Thoracic aorta (tissue), 2 donors: ENCODE measurements at places on chromosomes 5 and 9. TPM values are rescaled to one million over a fixed set of nuclear protein-coding genes. Genes with fewer than 3 reads are reported as not detected.

GRCh38 chr5:132264546-132265335 is 7.2 kb downstream of the PDLIM4 start:
- no peak for DNase-seq

PCDHGB4 gene
- total RNA-seq: 18.1 TPM

- DNase-seq: no peak
Measured at GRCh38 chr5:58795327-58795726, 212.5 kb downstream of the RAB3C start.

DNA sequence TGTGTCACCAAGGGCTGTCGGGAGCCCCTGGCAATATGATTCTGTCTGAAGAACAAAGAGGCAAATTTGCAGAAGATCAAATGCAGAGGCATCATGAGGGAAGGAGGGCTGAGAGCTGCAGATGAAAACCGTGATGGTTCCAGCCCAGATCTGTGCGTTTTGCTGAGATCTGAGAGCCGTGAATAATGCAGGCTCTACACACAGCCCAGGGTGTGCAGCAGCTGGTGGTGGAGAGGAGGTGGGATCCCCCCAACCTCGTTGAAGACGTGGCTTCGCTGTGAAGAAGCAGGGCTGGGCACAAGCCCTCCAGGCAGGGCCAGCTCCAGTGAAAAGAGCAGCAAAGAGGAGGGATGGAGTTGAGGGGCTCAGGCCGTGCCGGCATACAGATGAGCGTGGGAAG is 75.5 kb downstream of the TSPAN17 start:
- no peak for DNase-seq

DNA sequence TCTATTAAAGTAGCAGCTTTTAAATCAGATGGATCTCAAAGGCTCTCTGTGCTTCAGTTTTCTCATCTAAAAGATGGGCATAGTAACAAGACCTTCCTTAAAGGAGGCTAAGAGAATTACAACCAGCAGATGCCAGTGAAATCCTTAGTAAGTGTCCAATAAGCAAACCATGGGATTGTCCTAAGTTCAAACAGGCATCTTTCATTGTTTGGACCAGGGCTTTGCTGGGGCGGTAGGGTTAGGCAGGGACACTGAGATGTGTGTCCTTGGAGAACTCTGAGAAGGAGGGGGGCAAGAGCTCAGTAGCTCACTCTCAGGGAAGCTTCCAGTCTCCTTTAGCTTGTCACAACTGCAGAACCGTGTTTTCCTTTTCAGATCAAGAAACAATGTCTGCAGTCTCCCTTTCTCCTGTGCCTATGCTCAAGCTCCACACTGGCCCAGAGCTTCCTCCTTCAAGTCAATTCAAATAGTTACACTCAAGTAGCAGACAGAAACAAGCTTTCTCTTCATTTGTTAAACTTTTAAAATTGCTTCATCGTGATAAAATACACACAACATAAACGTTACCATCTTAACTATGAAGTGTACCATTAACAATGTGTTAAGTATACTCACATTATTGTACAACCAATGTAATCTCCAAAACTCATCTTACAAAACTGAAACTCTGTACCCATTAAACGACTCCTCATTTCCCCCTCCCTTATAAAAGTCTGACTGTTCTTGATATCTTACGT is 216.2 kb downstream of the PIK3R1 start:
- no peak for DNase-seq

- no peak for DNase-seq
Measured at GRCh38 chr5:175617447-175617846, 40.4 kb upstream of the HRH2 start.

GRCh38 chr9:83706676-83707517 is 861 bp downstream of the UBQLN1 start:
- DNase-seq: peak; percentile 3

GRCh38 chr5:133941456-133942196 is 26.8 kb downstream of the C5orf15 start:
- no peak for DNase-seq

DNA sequence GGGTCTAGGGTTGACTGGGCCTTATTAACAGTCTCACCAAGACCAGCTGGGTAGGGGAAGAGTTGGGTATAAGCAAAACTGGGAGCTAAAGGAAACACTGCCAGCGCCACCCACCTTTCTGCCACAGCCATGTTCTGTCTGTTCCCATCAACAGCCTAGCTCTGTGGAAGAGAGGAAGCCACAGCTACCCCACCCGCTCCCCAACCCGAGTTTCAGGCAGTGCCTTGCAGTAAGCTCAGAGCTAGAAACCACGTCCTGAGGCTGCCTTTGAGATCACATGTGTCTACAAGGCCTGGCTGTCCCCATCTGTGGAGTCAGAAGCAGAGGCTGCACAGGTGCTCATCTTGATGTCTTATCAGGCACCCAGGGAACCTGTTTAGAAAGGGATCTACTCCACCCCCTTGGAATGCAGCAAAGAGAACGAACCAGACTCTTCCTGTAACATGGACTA is 15.3 kb downstream of the HNRNPH1 start:
- DNase-seq: no peak

DNA sequence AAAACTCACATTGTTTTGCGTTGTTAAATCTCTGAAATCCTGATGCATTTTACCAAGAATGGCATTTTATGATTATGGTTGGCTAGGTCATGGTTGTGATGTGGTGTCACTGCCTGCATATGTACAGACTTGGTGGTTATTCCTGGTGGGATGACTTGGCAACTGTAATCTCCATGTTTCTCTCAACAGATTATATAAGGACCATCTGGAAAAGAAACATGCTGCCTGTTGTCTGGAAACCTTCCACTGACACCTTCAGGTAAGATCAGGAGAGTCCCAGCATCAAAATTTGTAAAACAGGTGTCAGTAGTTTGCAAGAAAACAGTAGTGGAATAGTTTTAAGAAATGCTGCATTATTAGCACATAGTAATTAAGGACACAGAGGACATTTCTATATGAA is 3.0 kb upstream of the ACER2 start:
- no peak for DNase-seq

TAS2R1 gene
- total RNA-seq: not detected

- no peak for DNase-seq
Measured at GRCh38 chr9:113898151-113898550, 22.0 kb downstream of the ZNF618 start.

GRCh38 chr9:86792136-86792535 is 155.2 kb downstream of the GAS1 start:
- no peak for DNase-seq

GRCh38 chr5:145922059-145922458 is 14.3 kb upstream of the SH3RF2 start:
- no peak for DNase-seq
